ENCODE measurements at places on chromosomes 3 and 15. TPM values are rescaled to one million over a fixed set of nuclear protein-coding genes. Genes with fewer than 3 reads are reported as not detected.

GRCh38 chr3:37742121-37742520 is 119.6 kb upstream of the CTDSPL start:
- no peak for DNase-seq

GRCh38 chr3:126488185-126488584 is 12.5 kb upstream of the ZXDC start:
- DNase-seq: no peak

DNA sequence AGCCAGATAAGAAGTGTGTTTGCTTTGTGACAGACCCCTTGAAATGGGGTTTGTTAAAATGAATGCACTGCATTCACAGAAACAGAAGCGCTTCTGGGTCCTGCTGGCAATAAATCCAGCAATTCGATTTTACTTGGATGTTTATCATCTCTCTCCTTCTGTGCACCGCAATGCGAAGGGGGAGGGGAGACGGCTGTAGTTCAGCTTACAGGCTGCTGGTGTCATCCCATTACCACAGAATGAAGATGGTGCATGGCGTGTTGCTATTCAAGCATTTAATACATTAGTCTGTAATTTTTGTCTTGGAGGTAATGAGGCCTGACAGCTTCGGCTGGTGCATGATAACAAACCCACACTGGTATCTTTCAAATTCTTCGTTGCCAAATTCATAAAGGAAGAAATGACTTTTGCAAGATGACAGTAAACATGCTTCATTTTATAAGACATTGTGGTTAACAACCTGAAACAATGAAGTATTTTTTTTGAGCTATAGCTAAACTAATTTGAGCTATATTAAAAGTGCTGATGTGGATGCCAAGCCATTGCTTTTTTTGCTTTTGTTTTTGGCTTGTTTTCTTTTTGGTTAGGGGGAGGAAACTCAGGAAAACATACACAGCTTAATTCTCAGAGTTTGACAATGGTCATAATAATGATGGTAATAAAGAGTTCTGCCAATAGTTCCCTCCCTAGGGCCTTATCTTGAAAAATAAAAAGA is 418.3 kb downstream of the OTOL1 start:
- no peak for DNase-seq

GRCh38 chr3:125957674-125958510 is 11.1 kb upstream of the ROPN1B start:
- no peak for DNase-seq

DNA sequence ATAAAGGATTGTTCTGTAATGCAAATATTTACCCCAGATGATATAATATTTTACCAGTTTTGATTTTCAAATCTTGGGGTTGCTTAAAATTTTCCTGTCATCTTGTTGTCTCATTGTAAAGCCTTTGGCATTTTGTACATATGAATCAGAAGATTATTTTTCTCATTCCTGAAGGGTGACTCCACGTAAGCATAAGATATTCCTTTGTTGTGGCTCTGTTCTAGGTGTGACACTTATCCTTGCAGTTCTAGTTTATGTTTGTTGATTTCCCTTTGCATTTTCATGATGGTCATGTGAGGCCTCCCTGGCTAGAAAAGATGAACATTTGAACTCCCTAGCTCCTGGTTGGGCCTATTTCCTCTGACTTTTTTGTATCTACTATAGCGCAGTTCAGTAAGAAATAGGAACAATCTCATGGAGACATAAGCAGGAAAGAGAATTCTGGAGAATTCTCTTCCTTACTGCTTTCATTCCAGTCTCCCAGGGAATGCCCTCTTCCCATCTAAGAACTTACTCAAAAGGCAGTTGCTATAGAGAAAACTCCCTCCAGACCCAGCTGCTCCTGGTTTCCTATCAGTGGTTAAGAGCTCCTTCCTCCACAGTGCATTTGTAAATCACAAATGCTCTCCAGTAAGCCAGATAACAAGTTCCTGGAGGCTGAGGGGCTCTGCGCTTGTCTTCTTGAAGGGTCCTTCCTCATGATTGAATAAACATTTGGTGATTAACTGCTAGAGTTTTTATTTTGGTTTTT is 124.7 kb downstream of the WNT5A start:
- peak; percentile 25 for DNase-seq

DNA sequence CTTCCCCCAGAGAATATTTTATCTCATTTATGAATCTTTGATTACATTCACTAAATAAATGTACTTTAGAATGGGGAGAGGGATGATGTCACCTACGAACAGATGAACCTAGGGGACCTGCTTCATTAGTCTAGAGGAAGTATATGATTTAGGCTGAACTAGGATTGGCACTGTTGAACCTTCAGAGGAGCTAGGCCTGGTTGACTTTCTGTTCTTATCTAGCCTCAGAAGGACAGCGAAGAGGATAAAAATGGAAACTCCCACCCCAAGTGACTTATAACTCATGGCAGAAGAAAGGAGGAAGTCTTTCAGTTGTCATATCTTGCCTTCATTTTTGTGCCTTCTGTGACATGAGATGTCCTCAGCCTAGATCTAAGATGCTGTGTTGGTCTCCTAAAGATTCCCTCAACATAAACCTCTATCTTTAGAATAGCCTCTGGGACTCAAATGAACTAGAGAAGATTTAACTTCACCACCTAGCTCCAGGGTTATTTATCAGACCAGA is 42.6 kb downstream of the POLG start:
- no peak for DNase-seq

GRCh38 chr3:31421314-31422048 is 111.2 kb upstream of the STT3B start:
- DNase-seq: no peak

DNA sequence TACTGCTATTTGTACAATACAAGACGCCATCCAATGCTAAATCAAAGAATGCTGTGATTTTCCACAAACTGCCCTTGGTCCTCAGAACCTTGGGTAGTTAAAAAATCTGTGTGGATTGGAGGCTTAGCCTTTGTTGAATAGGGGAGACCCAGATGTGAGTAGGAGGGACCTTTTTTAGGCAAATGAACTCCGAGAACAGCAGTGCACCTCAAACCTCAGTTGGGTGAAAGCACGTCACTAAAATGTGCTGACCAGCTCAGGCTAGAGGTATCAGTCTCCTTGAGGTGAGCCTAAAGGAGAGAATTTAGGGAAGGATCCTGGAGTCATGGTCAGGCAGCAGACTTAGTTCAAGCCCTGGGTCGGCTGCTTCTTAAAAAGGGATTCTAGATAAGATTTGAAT is 200.7 kb downstream of the SOX2 start:
- DNase-seq: no peak

GRCh38 chr3:186361246-186361761 is 730 bp downstream of the DGKG start:
- no peak for DNase-seq

- no peak for DNase-seq
Measured at GRCh38 chr3:64260431-64260830, 35.2 kb upstream of the PRICKLE2 start.

- no peak for DNase-seq
Measured at GRCh38 chr3:155426524-155427230, 133.2 kb upstream of the STRIT1 start.

- no peak for DNase-seq
Measured at GRCh38 chr3:128070898-128071591, 18.8 kb downstream of the SEC61A1 start.

GRCh38 chr15:68625853-68626252 is 47.1 kb downstream of the CORO2B start:
- DNase-seq: no peak

DNA sequence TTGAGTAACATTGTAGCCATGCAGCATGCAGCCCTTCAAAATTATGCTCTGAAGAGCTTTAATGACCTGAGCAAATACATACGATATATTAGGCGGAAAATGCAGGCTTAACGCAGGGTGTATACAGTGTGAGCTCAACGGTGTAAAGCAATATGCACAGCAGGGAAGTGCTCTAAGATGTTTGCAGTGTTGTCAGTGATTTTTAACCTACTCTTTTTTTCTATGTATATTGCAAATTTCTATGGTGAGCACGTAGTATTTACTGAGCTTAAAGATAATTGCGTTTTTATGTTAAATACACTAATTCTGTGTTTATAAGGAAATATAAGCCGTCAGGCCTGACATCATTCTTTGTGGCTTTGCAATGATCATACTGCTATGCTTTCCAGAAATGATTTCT is 42.1 kb downstream of the DGKG start:
- no peak for DNase-seq

DNA sequence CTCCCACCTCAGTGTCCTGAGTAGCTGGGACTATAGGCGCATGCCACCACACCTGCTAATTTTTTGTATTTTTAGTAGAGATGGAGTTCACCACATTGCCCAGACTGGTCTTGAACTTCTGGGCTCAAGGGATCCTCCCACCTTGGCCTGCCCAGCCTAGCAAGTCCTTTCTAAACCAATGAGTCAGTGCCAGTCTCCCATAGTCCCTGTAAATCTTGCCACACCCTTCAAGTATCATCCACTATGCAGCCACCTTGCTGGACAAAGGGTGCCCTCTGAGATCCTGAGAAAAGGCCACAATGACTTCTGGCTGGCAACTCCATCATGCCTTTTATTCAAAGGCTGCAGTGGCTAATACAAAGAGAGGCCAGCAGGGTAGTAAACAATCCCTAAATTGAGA is 184.0 kb downstream of the ABHD5 start:
- no peak for DNase-seq

DNA sequence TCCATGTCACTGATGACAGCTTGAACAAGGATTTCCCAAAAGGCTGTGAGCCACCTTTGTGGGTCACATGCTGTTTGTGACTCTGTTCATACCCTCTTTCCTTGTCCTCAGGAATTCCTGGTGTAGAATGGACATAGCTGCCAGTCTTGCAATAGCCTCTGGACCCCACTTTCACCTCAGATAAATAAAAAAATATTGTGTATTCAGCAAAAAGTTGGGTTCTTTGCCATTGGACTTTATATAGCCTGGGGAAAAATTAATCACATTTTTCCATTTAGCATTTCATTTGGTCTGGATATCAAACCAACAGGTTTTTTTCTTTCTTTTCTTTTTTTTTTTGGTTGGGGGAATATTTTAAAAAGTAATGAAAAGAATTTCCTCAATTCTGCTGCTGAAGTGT is 144.8 kb downstream of the PDCD6IP start:
- no peak for DNase-seq

DNA sequence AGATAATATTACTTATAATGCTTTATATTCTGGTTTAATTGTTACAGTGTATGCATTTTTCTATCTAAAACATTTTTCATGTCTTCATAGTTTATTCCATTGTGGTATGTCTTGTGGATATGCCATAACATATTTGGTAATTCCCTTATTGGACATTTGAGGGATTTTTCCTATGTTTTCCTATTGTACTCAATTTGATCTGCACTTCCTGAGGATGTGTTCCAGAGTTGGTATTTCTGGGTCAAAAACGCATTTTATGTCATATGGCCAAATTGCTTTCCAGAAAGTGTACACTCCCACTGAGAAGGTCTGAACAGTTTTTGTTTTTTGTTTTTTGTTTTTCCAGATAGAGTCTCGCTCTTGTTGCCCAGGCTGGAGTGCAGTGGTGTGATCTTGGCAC is 6.8 kb downstream of the ARL8B start:
- no peak for DNase-seq

- DNase-seq: peak; percentile 16
Measured at GRCh38 chr3:138640537-138640936, 32.0 kb downstream of the FAIM start.

GRCh38 chr3:188149587-188149986 is 4.4 kb upstream of the LPP start:
- no peak for DNase-seq

GRCh38 chr3:13460341-13460736 is 19.8 kb upstream of the HDAC11 start:
- no peak for DNase-seq

- no peak for DNase-seq
Measured at GRCh38 chr3:151276038-151276686, 2.2 kb downstream of the P2RY14 start.

GRCh38 chr3:38725726-38726419 is 76.4 kb upstream of the SCN5A start:
- no peak for DNase-seq

- DNase-seq: no peak
Measured at GRCh38 chr3:113698956-113699355, 2.5 kb upstream of the USF3 start.

Gene SPG21
- 63.1 TPM for total RNA-seq

Gene SCAANT1
- not detected for total RNA-seq

Gene GPR62
- total RNA-seq: not detected

Gene ARGFX
- not detected for total RNA-seq

Gene CCDC9B
- 36.0 TPM for total RNA-seq

Gene SMAD6
- not detected for total RNA-seq

Gene ZPLD1
- 0.22 TPM for total RNA-seq

Gene GOLGA6L10
- total RNA-seq: 1.9 TPM

Gene SELENOS
- total RNA-seq: 187 TPM
